Effector CD4-positive, alpha-beta T cell (primary cell): ENCODE measurements at places on chromosomes 11 and 22.

DNA sequence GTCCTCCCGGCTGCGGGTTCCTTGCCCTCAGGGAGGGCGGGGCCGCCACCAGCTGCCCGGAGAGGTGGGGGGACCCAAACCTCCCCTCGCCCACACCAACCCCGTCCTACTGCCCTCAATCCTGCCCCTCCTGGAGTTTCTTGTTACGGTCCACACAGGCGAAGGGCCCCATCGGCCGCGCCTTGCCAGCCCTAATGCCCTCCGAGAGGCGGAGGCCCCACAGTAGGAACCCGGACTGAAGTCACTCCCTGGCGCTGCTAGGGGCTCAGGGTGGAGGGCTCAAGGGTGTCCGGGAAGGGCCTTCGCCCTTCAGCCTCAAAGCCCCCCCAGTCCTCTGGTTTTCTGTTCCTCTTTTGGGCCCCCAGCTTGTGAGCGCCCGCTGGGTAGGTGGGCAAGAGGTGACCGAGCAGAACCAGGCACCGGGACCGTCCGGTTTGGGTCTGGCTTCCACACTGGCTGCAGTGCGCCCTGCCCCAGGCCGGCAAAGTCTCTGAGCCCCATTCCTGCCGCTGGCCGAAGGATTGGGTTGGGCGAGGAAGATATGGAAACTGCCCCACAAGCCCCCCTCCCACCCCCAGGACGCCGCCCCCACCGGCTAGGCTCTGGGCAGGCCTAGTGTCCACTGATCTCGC is 24.5 kb downstream of the DUSP8 start:
- DNase-seq = no peak

GRCh38 chr11:129298988-129299387 is 76.7 kb upstream of the BARX2 start:
- DNase-seq = no peak

DNA sequence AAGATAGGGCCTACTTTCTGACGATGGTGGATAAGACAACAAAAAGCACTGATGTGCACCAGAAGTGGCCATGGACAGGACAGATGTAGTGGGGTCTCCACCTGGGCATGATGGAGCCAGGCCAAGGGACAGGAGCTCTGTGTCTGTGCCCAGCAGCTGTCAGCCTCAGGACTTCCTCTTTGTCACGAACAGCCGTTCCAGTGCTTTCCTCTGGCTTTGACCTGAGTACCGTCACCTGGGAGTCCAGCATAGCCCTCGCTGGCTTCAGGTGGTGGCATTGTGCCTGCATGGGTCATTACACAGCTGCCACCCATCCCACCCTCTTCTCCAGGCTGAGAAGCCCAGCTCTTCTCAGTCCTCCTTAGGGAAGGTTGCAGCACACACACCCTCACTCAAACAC is 137.8 kb downstream of the GRIK4 start:
- no peak for DNase-seq

- no peak for DNase-seq
These were observed 5.7 kb downstream of the P2RX3 start for GRCh38 chr11:57343825-57344224.

DNA sequence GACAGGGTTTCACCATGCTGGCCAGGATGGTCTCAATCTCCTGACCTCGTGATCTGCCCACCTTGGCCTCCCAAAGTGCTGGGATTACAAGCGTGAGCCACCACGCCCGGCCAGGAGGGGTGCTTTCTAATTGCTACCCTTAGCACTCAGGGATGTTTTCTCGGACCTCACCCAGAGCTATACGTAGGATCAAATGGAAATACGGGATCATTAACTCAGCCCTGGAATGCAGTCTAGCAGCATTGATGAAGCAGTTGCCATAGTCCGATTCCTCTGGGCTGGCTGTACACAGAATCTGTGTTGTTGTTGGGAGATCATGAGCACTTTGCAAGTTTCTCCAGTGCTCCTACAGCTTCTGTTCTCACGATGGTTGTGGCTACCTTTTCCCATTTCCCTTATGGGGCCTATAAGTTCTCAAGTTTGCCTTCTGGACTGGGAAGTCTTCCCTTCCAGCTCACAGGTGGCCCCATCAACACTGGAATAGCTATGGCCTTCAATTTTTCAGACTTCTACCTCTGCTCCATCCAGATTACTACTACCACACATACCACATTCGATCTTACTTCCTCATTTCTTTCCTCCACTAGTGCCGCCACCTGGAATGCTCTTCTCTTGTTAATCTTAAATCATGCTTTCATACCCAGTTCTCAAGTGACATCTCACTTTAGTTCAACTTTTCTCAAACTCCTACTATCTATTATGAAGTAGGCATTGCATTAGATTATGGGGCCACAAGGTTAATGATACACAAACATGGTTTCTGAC is 16.1 kb upstream of the PCF11 start:
- DNase-seq = no peak

GRCh38 chr11:79055856-79056631 is 384.8 kb downstream of the TENM4 start:
- no peak for DNase-seq

DNA sequence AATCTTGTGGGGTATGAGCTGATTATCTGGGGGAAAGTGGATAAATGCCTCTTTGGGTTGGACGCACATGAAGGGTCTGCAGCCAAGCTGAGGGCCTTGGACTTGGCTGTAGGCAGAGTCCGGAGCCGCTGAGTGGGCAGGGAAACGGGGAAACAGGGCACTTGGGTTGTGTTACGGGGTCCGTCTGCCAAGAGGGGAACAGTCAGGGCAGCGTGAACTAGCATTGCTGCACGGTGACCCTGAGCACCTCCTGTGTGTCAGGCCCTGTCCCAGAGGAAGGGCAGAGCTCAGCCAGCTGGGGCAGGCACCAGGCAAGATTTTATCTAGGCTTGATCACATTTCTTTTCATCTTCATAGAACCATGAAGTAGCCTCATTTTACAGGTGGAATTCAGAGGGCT is 11.9 kb downstream of the FAM83F start:
- no peak for DNase-seq

GRCh38 chr11:113496026-113496651 is 20.9 kb upstream of the DRD2 start:
- no peak for DNase-seq

GRCh38 chr11:131710511-131710910 is 340.1 kb downstream of the NTM start:
- no peak for DNase-seq

- DNase-seq = no peak
These were observed 63.4 kb downstream of the AAMDC start for GRCh38 chr11:77884186-77884828.

- no peak for DNase-seq
These were observed 27.4 kb upstream of the HMGXB4 start for GRCh38 chr22:35229865-35230264.

DNA sequence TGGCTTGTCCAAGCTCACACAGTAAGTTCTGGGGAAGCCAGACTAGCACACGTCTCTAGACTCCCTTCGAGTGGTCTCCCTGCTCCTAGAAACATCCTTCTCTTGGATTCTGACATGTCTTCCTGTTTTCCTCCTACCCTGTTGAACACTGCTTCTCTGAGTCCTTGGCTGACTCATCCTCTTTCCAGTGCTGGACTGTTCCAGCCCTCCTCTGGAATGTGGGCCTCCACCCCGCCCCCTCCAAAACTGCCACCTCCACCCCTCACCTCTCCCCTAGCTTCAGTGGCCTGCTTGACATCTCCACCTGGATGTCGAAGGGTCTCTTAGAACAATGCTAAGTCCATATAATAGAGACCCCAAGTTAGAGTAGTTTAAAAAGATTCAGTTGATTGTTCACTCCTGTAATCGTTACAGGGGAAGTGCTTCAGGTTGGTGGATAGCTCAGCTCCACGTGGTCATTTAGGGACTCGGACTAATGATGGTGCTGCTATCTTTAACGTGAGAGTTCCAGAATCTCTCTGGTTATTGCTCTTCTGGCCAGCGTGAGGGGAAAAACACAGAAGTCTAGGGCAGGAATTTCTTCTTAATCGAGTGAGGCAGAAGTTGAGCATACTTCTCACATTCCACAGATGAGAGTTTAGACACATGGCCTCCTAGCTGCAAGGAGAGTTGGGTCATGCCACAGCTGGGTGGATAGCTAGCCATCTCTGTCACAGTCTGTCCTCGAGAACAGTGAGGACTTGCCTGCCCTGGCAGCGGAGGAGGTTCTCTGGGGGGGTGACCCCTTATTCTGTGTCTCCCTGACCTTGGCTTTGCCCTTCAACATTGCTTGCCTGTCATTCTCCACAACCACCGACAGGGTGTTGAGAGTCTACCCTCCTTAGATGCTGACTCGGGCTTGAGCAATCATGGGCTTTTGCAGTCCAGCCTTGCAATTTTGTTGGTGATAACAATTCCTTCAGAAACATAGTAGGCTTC is 4.7 kb upstream of the C11orf96 start:
- DNase-seq = no peak

- peak; percentile 63 for DNase-seq
These were observed at the start of gene CD81 for GRCh38 chr11:2376751-2377451. TSS of gene CD81 (plus strand) at chr11:2377310. CDS start at chr11:2377550, 240 bp downstream.

GRCh38 chr11:73969091-73969490 is 13.6 kb downstream of the UCP2 start:
- no peak for DNase-seq

DNA sequence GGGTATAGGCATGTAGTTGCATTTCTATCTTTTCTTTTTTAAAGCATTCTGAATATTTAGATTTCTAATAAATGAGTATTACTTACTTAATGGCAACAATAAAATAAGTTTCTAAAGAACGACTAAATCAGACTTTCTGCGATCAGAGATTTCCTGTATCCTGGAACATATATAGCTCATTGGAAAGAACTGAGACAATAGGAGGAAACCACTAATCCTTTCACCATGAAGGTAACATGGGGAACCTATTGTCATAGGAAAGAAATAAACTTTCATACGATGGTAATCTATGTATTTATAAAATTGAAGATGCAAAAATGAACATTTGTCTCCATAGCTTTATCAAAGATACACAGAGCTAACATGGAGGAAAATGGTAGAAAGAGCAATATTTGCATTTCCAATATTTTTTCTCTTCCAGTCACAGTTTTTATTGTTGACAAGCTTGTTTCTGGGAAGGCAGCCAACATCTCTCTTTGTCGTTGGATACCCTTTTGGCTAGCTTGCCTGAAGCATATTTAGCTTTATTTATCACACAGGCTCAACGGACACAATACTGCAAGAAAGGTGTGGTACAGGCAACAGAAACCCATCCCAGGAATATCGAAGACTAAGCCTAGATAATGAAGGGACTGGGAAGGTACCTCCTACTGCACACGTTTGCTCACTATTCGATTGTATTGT is 293.3 kb upstream of the MPPED2 start:
- DNase-seq = no peak

DNA sequence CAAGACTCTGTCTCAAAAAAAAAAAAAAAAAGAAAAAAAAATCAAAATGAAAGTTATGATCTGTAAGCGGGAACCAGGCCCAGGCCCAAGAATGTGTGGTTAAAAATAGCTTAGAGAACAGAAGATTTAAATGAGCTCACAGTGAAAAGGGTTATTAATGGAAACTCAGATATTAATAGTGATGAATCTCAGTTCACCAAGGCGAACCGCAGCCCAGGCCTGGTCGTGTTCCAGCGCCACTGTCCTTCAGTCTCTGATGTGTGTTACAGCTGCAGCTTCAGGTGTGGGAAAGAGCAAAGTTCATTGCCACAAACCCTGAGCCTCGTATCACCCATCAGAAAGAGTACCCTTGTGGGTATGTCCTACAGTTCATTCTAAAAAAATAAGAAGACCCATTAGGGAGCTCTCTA is 107.1 kb downstream of the GAB2 start:
- no peak for DNase-seq
